ENCODE measurements at places on chromosomes 3 and 15. TPM values are rescaled to one million over a fixed set of nuclear protein-coding genes. Genes with fewer than 3 reads are reported as not detected.

The PTH1R gene
- total RNA-seq, result 0.37 TPM

The TP63 gene
- total RNA-seq, result 0.27 TPM

The BNC1 gene
- 0.52 TPM for total RNA-seq

The FBXL22 gene
- 0.27 TPM for total RNA-seq

The DCP1A gene
- total RNA-seq, result 7.1 TPM

All from A549 treated with CpdA at 1 μM for 4 hours (cell line).